Right atrium auricular region (tissue), 2 donors: ENCODE measurements at places on chromosomes 5 and 9. TPM values are rescaled to one million over a fixed set of nuclear protein-coding genes. Genes with fewer than 3 reads are reported as not detected.
A peak's percentile ranks its signal among the peaks of the same experiment; 100 is the strongest.

The FOXI1 gene
- total RNA-seq = not detected

The PCDHA1 gene
- total RNA-seq = not detected

The CDC14B gene
- 19.2 TPM for total RNA-seq

The SPINK4 gene
- total RNA-seq = not detected

The CCNO gene
- 0.28 TPM for total RNA-seq

The PCDHGC3 gene
- total RNA-seq = 38.3 TPM

The FOXE1 gene
- total RNA-seq = not detected

The PPP2CA gene
- 147 TPM for total RNA-seq

The ABCA1 gene
- total RNA-seq = 19.2 TPM

The CDC25C gene
- total RNA-seq = not detected

The ADAMTSL1 gene
- total RNA-seq = 3.8 TPM

The ANKRD20A1 gene
- 1.9 TPM for total RNA-seq

DNA sequence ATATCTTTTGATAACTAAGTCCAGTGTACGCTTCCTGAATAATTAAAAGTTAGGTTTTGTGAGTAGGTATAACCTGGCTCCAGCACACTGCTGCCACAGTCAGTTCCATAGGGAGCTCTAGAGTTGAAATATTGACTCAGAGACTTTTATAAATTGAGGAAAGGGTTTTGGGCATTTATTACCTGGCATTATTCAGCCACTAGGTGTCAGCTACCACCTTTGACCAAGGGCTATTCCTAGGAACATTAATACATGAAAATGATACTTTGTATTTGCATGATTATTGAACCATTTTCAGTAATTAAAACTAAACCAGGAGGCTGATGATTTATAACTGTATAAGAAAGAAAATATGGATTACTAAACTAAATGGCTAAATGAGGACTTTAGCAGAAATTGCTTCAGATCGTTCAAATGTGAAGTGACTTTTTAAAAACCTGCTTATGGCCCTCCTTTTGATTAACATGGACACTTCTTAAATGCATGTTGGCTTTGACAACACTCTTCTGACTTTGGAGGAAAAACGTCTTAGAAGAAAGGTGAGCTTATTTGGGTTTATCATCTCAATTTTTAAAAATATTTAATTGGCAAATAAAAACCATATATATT, 83.0 kb downstream of the SMC2 start:
- DNase-seq = no peak
- H3K36me3 ChIP-seq = no peaks in the 10 kb centered on the region
- H3K4me1 ChIP-seq = no peaks in the 10 kb centered on the region
- no peak overlapping the region for H3K4me3 ChIP-seq
- H3K27ac ChIP-seq = no peak overlapping the region

DNA sequence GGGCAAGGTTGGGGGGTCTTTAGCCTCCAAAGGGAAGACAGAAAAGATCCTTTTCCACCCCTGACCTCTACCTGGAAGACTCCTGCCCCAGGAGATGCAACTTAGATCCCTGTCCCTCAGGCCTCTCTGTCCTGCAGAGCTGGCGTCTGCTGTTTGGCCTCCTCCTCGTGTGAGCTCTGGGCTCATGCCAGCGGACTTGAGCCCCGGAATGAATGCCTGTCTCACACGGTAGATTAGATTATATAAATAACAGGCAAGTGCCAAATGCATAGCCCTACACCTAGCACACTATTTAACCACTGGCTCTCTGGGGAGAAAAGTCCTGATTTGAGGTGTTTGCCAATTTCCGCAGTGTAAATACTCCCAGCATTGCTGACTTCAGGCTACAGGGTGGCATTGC, 1.4 kb upstream of the WNK2 start:
- H3K27ac ChIP-seq = peak overlapping the region; percentile 26
- DNase-seq = no peak
- no peaks in the 10 kb centered on the region for H3K36me3 ChIP-seq
- no peaks in the 10 kb centered on the region for H3K27me3 ChIP-seq
- no peak overlapping the region for H3K4me3 ChIP-seq

- no peak overlapping the region for H3K27ac ChIP-seq
- H3K27me3 ChIP-seq = no peaks in the 10 kb centered on the region
- no peak overlapping the region for H3K4me3 ChIP-seq
- H3K4me1 ChIP-seq = no peaks in the 10 kb centered on the region
- no peak for DNase-seq
Observed at GRCh38 chr5:138922494-138922893, 47.4 kb upstream of the LRRTM2 start.

GRCh38 chr5:92505145-92505544, 1075.9 kb downstream of the NR2F1-AS1 start:
- H3K27ac ChIP-seq = no peak overlapping the region
- H3K4me3 ChIP-seq = no peak overlapping the region
- H3K4me1 ChIP-seq = no peaks in the 10 kb centered on the region
- no peaks in the 10 kb centered on the region for H3K36me3 ChIP-seq

GRCh38 chr9:33256236-33256635, 8.3 kb downstream of the BAG1 start:
- no peaks in the 10 kb centered on the region for H3K4me1 ChIP-seq
- DNase-seq = no peak
- no peaks in the 10 kb centered on the region for H3K27me3 ChIP-seq
- H3K27ac ChIP-seq = no peak overlapping the region
- no peak overlapping the region for H3K4me3 ChIP-seq

GRCh38 chr9:26142201-26142600, 464.0 kb upstream of the TUSC1 start:
- no peak for DNase-seq
- no peak overlapping the region for H3K4me3 ChIP-seq
- H3K36me3 ChIP-seq = no peaks in the 10 kb centered on the region
- no peak overlapping the region for H3K27ac ChIP-seq
- no peaks in the 10 kb centered on the region for H3K27me3 ChIP-seq

DNA sequence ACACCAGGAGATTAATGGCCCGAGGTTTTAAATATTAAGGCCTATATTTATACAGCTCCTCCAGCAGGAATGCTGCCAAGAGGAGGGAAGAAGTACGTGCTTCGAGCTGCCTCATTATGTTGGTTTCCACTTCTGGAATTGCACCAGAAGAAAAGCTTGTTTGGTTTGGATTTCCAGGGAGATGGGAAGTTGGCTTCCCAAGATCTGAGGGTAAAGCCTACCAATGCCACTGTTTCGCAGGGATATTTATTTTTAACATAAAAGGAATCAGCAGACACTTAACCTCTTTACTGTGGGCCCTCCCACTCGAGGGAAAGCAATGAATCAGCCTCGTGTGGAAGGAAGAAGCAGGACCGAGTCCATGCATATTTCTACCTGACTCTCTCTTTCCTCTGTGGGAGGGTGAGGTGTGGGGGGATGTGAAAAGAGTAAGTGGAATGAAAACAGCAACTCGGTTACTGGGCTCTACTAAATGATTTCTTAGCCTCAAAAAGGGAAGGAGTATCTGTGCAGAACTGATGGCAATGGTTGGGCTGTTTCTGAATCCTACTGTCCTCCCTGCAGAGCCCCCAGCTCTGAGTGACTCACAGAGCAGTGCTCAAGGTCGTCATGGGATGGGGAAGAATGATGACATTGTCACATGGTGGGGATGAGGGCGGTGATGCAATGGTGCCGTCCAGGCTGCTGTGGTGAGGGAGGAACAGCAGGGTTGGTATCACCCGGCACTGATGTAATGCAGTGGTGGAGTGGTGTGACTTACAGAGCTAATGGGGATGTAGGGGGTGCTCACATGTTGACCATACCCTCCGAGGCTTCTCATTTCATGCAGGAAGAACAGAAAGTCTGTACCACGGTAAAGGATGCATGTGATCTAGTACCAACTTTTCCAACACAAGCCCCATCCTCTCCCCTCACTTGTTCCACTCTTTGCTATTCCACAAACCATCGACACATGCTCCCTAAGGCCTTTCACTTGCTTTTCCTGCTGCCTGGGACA, 215.0 kb upstream of the PANK3 start:
- H3K4me1 ChIP-seq = peaks cover 13% of the 10 kb centered on the region
- H3K27me3 ChIP-seq = no peaks in the 10 kb centered on the region
- DNase-seq = peak; percentile 64

GRCh38 chr5:83050723-83051340, 26.4 kb downstream of the TMEM167A start:
- H3K27ac ChIP-seq = no peak overlapping the region
- H3K27me3 ChIP-seq = no peaks in the 10 kb centered on the region
- H3K36me3 ChIP-seq = peaks cover 6% of the 10 kb centered on the region
- H3K4me3 ChIP-seq = no peak overlapping the region
- DNase-seq = no peak

GRCh38 chr9:33117306-33117705, 40.8 kb upstream of the SMU1 start:
- H3K36me3 ChIP-seq = peaks cover 56% of the 10 kb centered on the region
- H3K4me3 ChIP-seq = no peak overlapping the region
- H3K4me1 ChIP-seq = peaks cover 33% of the 10 kb centered on the region
- H3K27me3 ChIP-seq = no peaks in the 10 kb centered on the region
- H3K27ac ChIP-seq = peak overlapping the region; percentile 39

DNA sequence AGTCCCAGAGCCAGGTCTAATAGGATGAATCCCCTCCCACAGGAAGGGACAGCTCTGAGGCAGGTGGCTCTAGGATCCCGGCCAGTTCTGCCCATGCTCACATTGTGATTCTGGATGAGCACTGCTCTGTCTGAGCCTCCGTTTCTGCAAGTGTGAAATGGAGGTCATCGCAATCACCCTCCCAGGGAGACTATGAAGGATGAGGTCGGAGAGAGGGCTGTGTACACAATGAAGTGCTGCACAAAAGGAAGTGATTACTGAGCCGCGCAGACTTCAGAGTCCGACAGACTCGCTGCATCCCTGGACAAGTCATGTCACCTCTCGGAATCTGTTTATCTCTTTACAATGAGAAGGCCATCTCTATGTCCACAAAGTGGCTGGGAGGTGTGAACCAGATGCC, 21.7 kb downstream of the LHX6 start:
- no peaks in the 10 kb centered on the region for H3K27me3 ChIP-seq
- H3K4me3 ChIP-seq = no peak overlapping the region
- H3K4me1 ChIP-seq = no peaks in the 10 kb centered on the region
- no peak for DNase-seq
- no peak overlapping the region for H3K27ac ChIP-seq
- no peaks in the 10 kb centered on the region for H3K36me3 ChIP-seq

- no peak for DNase-seq
- H3K4me3 ChIP-seq = peak overlapping the region; percentile 39
- H3K36me3 ChIP-seq = no peaks in the 10 kb centered on the region
- H3K27ac ChIP-seq = peak overlapping the region; percentile 62
- H3K4me1 ChIP-seq = no peaks in the 10 kb centered on the region
Observed at GRCh38 chr5:79070350-79070667, 742 bp downstream of the BHMT2 start.

GRCh38 chr5:137696481-137696880, 39.4 kb downstream of the KLHL3 start:
- H3K27ac ChIP-seq = no peak overlapping the region
- H3K4me1 ChIP-seq = peaks cover 45% of the 10 kb centered on the region
- no peak for DNase-seq
- H3K36me3 ChIP-seq = peaks cover 41% of the 10 kb centered on the region
- H3K27me3 ChIP-seq = no peaks in the 10 kb centered on the region

GRCh38 chr9:76600007-76600615, 141.1 kb downstream of the GCNT1 start:
- no peaks in the 10 kb centered on the region for H3K36me3 ChIP-seq
- H3K4me1 ChIP-seq = no peaks in the 10 kb centered on the region
- no peak overlapping the region for H3K4me3 ChIP-seq
- no peak overlapping the region for H3K27ac ChIP-seq
- no peaks in the 10 kb centered on the region for H3K27me3 ChIP-seq

DNA sequence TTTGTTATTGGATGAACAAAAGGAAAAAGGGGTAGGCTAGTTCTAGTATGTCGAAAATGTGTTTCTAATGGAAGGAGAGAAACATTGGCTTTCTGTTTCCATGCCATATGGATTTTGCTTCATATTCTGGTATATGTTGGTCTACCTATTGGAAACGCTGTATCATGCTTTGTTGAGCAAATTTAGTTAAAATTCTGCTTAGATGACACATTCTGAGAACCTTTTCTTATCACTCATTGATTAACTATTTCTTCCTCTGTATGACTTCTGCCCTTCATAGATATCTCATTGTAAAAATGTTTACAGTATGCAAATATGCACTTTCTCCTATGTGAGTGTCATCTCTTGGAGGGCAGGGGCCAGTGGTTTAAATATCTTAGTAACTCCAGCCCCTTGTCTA, 68.8 kb upstream of the GPR151 start:
- no peak for DNase-seq
- no peak overlapping the region for H3K4me3 ChIP-seq
- H3K27me3 ChIP-seq = no peaks in the 10 kb centered on the region
- no peak overlapping the region for H3K27ac ChIP-seq

- H3K4me1 ChIP-seq = no peaks in the 10 kb centered on the region
- H3K27me3 ChIP-seq = no peaks in the 10 kb centered on the region
- no peak overlapping the region for H3K4me3 ChIP-seq
Observed at GRCh38 chr9:107940616-107941595, 451.3 kb upstream of the KLF4 start.

DNA sequence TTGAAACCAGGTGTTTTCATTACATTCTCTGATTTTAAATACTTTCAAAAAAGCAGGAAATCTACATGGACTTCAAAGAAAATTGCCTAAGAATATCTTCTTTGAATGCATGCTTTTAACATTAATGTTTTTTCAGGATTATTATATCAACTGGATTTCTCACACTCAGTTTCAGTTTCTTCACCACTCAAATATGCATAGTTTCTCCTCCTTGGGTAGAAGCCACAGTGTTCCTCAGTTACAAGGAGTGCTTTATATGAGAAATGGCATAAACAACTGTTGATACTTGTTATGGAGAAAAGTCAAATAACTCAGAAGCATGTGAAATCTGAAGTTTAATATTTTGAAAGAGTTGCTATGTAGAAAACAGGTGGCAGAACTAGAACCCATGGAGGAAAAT, 196.9 kb downstream of the DMRTA1 start:
- no peak overlapping the region for H3K27ac ChIP-seq
- no peak for DNase-seq
- H3K36me3 ChIP-seq = no peaks in the 10 kb centered on the region
- H3K4me3 ChIP-seq = no peak overlapping the region
- H3K4me1 ChIP-seq = no peaks in the 10 kb centered on the region
- no peaks in the 10 kb centered on the region for H3K27me3 ChIP-seq

GRCh38 chr5:150044329-150044681, 42.0 kb downstream of the CSF1R start:
- H3K27ac ChIP-seq = peak overlapping the region; percentile 38
- peaks cover 83% of the 10 kb centered on the region for H3K36me3 ChIP-seq
- no peak for DNase-seq
- no peaks in the 10 kb centered on the region for H3K4me1 ChIP-seq
- H3K27me3 ChIP-seq = no peaks in the 10 kb centered on the region
- H3K4me3 ChIP-seq = no peak overlapping the region

- no peak overlapping the region for H3K27ac ChIP-seq
- H3K27me3 ChIP-seq = no peaks in the 10 kb centered on the region
- no peak for DNase-seq
Observed at GRCh38 chr5:81308836-81309235, 7.4 kb downstream of the ZCCHC9 start.

DNA sequence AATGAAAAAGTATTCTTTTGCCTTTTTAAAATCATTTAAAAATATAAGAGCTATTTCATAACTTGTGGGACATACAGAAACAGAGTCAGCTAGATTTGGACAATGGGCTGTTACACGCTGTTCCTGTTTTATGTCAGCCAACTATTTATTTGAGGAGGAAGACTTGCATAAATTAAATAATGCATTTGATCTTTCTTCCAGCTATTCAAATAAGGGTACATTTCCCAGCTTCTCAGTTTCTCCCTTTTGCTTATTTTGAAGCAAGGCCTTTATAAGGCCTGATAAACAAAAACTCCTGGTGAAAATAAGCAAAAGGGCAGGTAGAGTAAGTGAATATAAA, 6.5 kb downstream of the STOM start:
- no peak for DNase-seq
- H3K27me3 ChIP-seq = no peaks in the 10 kb centered on the region
- H3K4me1 ChIP-seq = peaks cover 99% of the 10 kb centered on the region
- H3K4me3 ChIP-seq = no peak overlapping the region
